ENCODE measurements at places on chromosomes 1 and 21. TPM values are rescaled to one million over a fixed set of nuclear protein-coding genes. Genes with fewer than 3 reads are reported as not detected.

DIO1 gene
- total RNA-seq, result not detected

MROH7 gene
- 1.1 TPM for total RNA-seq

ETV3L gene
- not detected for total RNA-seq

HES3 gene
- not detected for total RNA-seq

AMPD1 gene
- not detected for total RNA-seq

LAX1 gene
- total RNA-seq, result under 0.01 TPM

UTS2 gene
- total RNA-seq, result not detected

CLCA1 gene
- total RNA-seq, result not detected

TP73 gene
- 0.39 TPM for total RNA-seq

APCS gene
- not detected for total RNA-seq

DCST1 gene
- total RNA-seq, result not detected

SPRR2A gene
- total RNA-seq, result not detected

FAM78B gene
- total RNA-seq, result not detected

EPHA2 gene
- total RNA-seq, result 28.6 TPM

FCRLB gene
- 1.1 TPM for total RNA-seq

AMY2B gene
- total RNA-seq, result 2.2 TPM

SPRR2F gene
- total RNA-seq, result not detected

TAS1R1 gene
- total RNA-seq, result not detected

TFF3 gene
- not detected for total RNA-seq

C1orf226 gene
- total RNA-seq, result 11.7 TPM

ZYG11A gene
- total RNA-seq, result 0.76 TPM

CLCN6 gene
- 5.5 TPM for total RNA-seq

GLIS1 gene
- not detected for total RNA-seq

LIN28A gene
- not detected for total RNA-seq

CNKSR1 gene
- total RNA-seq, result 46.1 TPM

CNR2 gene
- total RNA-seq, result not detected

SHE gene
- under 0.01 TPM for total RNA-seq

LINGO4 gene
- not detected for total RNA-seq
